Sciatic nerve (tissue), 2 donors: ENCODE measurements at places on chromosomes 16 and 17. TPM values are rescaled to one million over a fixed set of nuclear protein-coding genes. Genes with fewer than 3 reads are reported as not detected.
A peak's percentile ranks its signal among the peaks of the same experiment; 100 is the strongest.

- DNase-seq, result no peak
Observed at GRCh38 chr16:30787613-30788378, 791 bp upstream of the ZNF629 start.

DNA sequence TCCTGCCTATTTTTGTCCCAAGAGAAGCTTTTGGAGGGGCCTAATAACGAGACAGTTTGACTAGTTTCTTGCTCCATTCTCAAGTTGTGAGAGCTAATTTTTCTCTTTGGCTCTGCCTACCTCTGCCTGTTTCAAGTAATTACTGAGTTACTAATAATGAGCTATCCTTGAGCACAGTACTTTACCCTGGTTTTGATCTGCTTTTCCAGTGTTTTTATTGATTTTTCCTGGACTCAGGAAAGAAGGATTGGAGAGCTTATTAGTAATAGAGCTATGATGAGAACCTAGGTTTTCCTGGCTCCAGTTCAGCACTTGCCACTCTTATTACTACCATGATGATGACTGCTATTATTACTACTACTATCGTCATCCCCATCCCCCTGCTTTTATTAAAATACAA lies 106.7 kb downstream of the HS3ST3B1 start:
- DNase-seq, result no peak

Gene SEZ6L2
- 3.1 TPM for total RNA-seq

Gene CACNG5
- not detected for total RNA-seq

DNA sequence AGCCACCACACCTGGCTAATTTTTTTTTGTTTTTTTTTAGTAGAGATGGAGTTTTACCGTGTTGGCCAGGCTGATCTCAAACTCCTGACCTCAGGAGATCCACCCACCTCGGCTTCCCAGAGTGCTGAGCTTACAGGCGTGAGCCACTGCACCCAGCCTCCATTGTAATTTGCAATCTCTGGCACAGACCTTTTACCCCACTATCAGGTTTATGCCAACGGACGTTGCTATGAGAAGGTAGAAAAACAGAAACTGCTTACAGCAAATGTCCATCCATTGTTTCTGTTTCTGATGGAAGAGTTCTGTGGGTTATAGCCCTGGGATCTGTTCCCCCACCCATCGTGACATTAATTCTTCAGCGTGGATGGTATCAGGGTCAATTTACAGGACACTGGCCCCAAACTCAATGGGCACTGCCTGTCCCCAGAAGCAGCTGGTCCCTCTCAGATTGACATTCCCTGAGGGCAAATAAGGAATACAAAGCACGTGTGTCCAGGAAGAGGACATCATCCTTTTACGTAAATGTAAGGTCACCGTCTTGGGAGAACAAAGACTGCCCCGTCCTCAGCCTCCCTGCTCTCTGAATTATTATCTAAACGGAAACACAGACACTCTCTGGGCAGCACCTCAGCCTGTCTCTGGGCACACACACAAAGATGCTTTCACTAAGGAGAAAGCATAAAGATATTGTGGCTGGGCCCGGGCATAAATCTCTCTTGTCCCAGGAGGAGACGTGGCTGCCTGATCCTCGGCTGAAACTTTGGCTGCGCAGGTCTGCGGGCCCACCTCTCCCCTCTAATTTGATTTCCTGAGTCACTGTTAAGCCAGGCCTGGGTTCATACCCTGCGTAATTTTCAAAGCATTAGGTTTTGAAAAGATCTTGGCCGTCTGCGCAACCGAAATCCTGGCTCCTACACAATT lies 5.2 kb downstream of the KCNG4 start:
- DNase-seq, result no peak

DNA sequence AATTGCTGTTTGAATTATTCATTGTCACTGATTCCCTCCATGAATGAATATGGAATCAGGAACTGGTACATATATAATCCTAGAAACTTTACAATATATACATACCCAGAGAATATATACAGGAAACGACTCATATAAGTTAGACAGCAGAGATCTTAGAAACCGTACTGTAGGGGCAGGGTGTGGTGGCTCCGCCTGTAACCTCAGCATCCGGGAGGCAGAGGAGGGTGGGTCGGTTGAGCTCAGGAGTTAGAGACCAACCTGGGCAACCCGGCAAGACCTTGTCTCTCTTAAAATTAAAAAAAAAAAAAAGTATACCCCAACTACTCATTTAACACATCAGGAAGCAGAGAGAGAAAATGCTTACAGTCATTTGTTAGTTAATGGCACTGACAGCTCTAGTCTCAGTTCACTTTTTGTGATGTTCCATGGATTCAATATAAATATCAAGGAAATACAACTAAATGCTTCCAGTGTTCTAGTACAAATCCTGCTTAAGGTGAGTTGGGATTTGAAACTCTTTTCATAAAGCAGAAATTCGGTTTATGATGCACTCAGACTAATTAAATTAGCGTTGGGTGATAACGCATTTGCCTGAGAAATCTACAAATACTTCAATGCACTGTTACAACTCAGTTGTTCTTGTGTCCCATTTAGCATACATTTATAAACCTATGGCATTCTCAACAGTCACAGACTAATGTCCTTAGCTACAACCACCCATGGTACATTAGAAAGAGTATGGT lies 5.6 kb downstream of the GLG1 start:
- DNase-seq, result peak; percentile 27

DNA sequence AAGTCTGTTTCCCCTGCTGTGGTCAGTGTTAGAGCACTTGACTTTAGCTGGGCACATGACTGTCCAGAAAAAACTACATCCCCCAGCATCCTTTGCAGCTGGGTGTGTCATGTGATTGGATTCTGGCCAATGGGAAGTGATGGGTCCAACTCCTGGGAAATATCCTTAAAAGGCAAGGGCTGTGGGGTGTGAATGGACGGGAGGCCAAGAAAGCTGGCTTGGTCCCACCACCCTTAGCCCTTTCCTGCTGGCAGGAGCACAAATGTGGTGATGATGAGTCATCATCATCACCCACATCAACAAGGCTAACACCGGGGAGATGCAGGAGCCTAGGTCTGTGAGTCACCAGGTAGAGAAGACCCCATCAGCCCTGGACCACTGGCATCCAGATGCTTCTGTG lies 341.7 kb downstream of the C16orf95 start:
- DNase-seq, result no peak

GRCh38 chr16:85908444-85908843 lies 9.5 kb downstream of the IRF8 start:
- DNase-seq, result no peak

GRCh38 chr17:6069539-6070429 lies at the start of gene WSCD1:
Gene WSCD1 (plus strand): TSS chr17:6070379. CDS start chr17:6080659, 10,280 bp downstream.
- DNase-seq, result no peak

Gene SEPTIN12
- not detected for total RNA-seq

DNA sequence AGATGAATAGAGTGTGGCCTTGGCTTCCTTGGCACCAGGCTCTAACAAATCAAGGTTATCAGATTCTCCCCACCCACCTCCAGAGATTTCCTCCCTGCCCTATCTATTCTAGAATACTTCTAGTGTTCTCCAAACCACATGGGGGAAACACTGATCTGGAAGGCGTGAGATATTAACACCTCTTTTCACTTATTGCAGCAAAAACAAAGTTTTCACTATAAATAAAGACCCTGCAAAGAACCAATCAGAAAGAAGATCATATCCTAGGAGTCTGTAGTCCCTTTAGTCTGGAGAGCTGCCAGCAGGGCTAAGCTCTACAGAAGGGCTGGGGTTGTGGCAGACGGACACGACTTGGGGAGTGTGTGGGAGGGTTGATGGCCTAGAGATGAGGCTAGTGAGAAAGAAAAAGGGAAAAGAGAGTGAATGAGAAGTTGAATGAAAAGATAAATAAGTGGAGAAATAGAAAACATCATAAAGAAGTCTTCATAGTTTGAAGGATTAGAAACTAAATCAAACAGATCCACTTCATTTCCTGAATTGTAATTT lies 8.6 kb upstream of the SKAP1 start:
- no peak for DNase-seq

DNA sequence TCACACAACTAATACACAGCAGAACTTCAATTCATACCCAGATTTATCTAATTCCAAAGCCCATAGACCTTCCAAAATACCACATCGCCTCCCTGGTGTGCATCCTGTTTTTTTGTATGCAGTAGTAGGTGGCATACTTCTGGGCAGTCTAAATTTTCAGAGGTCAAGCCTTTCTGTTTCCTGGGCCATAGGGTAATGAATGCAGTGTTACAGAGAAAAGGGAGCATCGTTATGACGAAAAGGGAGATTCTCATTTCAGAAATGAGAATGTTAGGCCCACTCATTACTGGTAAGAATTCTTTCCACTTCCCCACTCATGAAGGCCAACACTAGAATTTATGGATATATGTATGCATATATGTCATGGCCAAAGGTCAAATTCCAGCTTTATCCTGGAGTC lies 267.8 kb upstream of the ASIC2 start:
- no peak for DNase-seq

GRCh38 chr17:15291674-15292361 lies 26.7 kb upstream of the PMP22 start:
- DNase-seq, result no peak

DNA sequence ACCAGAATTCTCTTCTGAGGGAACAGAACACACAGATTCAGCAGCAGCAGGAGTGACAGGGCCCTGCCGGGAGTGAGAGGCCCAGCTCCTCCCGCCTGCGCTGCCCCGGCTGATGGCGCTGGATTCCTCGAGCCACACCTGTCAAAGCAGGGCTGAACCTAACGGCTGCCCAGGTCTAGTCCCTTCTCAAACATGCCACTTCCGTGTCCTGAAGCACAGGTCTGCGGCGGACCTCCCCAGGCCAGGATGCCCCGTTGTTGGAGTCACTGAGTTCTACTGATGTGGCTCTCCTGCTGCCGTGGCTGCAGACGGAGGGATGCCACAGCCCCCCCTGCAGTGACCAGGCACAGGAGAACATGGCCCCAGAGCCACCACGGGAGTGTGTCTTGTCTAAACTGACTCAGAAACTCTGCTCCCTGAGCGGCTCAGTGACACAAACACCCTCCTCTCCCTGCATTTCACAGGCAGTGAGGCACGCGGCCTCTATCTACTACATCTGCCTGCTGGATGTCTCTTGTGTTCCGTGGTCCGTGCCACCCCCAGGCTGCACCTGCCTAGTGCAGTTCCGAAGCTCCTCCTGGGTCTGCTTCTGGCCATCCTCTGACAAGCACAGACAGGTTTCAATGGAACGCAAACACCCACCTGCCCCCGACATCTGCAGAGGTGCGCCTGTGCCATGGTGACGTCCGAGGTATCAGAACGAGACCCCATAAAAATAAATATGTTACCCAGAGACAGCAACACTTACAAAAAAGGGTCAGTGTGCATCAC lies 44.7 kb upstream of the DNAH17 start:
- DNase-seq, result no peak

Gene TEKT5
- not detected for total RNA-seq

GRCh38 chr16:47141773-47142485 lies 1.8 kb downstream of the NETO2 start:
- peak; percentile 86 for DNase-seq

Gene CPHXL
- not detected for total RNA-seq

DNA sequence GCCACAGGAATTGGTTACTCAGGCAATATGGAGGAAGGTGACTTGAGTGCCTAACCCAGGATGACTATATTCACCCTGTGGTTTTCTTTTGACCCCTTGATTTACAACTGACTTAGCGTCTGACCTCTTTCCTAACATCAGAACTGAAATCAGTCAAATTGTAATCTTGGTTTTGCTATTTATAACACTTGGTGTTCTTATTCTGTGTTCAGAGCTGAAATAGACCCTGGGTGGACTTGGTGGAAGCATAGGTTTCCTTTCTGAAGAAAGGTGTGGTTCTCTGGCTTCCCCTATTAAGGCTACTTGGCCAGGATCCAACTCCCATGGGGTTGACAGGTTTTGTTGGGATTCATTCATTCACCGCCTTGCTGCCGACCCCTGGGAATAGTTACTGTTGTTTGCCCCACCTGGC lies 80.8 kb downstream of the CLEC16A start:
- DNase-seq, result no peak

DNA sequence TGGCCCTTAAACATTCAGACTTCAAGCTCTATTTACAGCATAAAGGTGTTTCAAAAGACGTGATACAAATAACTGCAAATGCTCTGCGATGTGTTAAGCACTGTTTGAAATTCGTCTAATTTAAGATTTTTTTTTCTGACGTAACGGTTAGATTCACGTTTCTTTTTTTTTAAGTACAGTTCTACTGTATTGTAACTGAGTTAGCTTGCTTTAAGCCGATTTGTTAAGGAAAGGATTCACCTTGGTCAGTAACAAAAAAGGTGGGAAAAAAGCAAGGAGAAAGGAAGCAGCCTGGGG lies 681 bp upstream of the MAPT start:
- DNase-seq, result no peak

DNA sequence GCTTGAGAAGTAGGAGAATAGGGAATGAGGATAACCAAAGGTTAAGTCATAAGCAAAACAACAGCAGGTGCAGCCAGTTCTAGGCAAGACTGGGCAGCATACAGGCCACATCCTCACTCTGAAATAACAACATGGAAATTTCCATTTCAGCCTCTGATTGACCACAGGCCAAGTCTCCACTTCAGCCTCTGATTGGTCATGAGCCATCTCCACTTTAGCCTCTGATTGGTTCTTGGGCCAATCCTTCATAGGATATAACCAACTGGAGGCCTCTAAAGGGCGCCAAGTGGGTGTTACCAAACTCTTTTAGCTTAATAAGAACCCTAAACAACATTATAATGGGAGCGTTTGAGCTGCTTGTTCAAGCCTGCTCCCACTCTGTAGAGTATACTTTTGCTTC lies 512.0 kb downstream of the NPIPA7 start:
- DNase-seq, result no peak

GRCh38 chr16:19431636-19432340 lies 14.1 kb downstream of the TMC5 start:
- DNase-seq, result no peak

Gene FBXO39
- total RNA-seq, result 0.98 TPM

GRCh38 chr16:85650135-85650843 lies 37.2 kb downstream of the GSE1 start:
- DNase-seq, result no peak

Gene DNAH3
- total RNA-seq, result 0.36 TPM

DNA sequence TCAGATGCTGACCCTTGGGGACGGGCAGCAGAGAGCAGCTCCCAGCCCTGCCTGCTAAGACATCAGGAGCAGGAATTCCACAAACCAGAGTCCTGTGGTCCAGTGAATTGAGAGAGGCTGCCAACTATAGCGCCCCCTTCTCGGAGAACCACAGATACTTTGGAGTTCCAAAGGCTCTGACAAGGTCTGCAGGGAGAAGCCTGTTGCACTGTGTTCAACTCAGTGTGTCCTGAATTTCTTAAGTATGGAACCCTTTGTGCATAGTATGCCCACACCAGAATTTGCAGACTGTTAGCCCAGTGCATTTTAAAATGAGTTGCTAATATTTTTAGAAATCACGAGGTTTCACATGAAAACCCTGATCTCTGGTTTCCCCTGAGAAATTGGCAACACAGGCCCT lies 223.4 kb downstream of the KATNIP start:
- DNase-seq, result no peak

Gene ALOX12
- not detected for total RNA-seq
